ENCODE measurements at places on chromosomes 6 and 20. TPM values are rescaled to one million over a fixed set of nuclear protein-coding genes. Genes with fewer than 3 reads are reported as not detected.

Gene PLN
- 34.1 TPM for polyA plus RNA-seq

Gene DPPA5
- 0.39 TPM for polyA plus RNA-seq

Gene ACTL10
- polyA plus RNA-seq = 2.8 TPM

Gene CFAP61
- polyA plus RNA-seq = 0.23 TPM

Gene BHLHE23
- 0.37 TPM for polyA plus RNA-seq

Gene CLPSL2
- 0.09 TPM for polyA plus RNA-seq

Gene MUC22
- 0.02 TPM for polyA plus RNA-seq

Gene TOX2
- polyA plus RNA-seq = 75.8 TPM

Gene SLPI
- polyA plus RNA-seq = 663 TPM

- no peaks in the 10 kb centered on the region for H3K36me3 ChIP-seq
- no peak overlapping the region for H3K27ac ChIP-seq
- no peak for DNase-seq
Measured at GRCh38 chr6:145863988-145864616, 49.5 kb upstream of the FBXO30 start.

- no peak overlapping the region for H3K4me3 ChIP-seq
- no peaks in the 10 kb centered on the region for H3K27me3 ChIP-seq
- DNase-seq = no peak
- no peak overlapping the region for H3K27ac ChIP-seq
Measured at GRCh38 chr6:75098709-75099108, 107.1 kb downstream of the COL12A1 start.

DNA sequence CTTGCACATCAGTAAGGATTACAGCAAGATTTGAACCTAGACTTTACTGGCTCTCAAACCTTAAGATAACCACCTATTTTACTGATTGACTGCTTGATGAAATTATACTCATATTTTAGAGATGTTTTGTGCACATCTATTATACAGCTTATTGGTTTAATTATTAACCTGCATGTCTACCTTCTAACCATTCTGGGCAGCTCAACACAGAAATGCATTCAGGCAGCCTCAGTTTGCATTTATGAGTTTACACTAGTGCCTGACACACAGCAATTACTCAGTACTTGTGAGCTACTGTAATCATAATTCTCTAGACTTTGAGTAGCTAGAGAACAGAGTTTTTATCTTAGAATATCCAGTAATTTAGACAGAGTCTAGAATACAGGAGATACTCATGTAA lies 273.9 kb upstream of the THEMIS start:
- no peak overlapping the region for H3K27ac ChIP-seq
- H3K4me1 ChIP-seq = no peaks in the 10 kb centered on the region
- DNase-seq = no peak
- no peaks in the 10 kb centered on the region for H3K36me3 ChIP-seq

DNA sequence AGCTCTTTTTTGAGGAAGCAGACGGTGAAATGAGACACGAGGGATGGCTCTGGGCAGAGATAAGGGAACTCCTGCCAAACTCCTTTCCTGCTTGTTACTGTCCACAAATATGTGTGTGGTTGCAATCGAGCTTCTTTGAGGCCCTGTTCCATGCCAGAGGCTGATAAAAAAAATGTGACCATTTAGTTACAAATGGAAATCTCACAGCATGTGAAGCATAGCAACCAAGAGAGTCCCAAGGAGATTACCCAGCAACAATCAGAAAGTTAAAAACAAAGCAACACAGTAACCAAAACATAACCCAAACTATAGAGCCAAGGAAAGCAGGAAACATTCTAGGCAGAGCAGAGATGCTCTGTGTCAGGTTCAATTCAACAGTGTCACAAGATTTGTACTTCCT lies 35.4 kb upstream of the HMGN3 start:
- no peaks in the 10 kb centered on the region for H3K36me3 ChIP-seq
- no peaks in the 10 kb centered on the region for H3K27me3 ChIP-seq
- H3K4me3 ChIP-seq = no peak overlapping the region
- H3K4me1 ChIP-seq = no peaks in the 10 kb centered on the region
- H3K27ac ChIP-seq = no peak overlapping the region

DNA sequence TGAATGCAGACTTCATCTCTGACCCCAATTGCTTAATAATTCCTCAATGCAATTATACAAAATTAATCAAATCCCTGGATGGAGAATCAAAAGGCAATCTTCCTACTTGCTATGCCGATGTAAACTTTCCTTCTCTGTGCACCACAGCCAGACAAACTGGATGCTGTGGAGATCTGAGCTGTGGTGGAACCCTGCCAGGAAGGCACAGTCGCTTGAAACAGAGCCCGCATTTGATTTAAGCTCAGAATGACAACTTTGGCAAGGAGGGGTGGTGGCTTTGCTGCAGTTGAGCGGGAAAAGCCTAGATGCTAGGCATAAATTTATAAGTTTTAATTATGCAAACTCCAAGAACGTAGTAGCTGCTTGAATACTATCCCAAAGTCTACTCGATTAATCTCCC lies 190.8 kb downstream of the MTFR2 start:
- no peak overlapping the region for H3K4me3 ChIP-seq
- no peaks in the 10 kb centered on the region for H3K4me1 ChIP-seq
- no peak overlapping the region for H3K27ac ChIP-seq

DNA sequence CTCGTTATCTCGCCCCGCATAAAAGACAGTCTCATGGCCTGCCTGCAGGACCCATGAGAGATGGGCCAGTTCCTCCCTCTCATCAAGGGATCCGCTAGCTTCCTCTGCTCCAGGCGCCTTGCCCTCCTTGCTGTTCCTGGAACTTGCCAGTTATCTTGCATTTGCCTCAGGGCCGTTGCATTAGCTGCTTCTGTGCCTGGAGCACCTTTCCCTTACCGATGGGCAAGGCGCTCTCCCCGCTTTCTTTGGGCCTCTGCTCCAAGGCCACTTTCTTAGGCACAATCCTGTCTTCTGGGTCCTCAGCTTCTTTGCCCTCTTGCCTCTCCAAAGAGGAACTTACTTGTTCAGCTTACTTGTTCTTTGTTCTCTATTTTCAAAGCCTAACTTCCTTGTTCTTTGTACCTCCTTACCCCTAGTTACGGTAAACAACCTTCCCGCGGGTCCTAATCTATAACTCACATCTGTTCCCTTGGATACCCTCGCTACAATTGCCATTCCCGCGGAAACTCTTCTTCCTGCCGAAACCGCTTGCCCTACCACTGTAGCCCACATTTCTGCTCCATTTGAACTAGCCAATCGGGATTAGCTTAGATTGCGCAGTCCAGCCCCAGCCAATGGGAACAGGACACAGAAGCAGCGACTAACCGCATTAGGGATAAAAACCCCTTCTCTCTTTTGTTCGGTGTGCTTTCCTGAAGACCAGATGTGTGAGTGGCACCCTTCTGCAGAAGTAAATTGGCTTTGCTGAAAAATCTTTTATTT lies 887 bp upstream of the NSFL1C start:
- H3K27ac ChIP-seq = peak overlapping the region; percentile 38
- H3K4me3 ChIP-seq = peak overlapping the region; percentile 58
- peak; percentile 26 for DNase-seq
- peaks cover 25% of the 10 kb centered on the region for H3K4me1 ChIP-seq
- peaks cover 19% of the 10 kb centered on the region for H3K27me3 ChIP-seq
- H3K36me3 ChIP-seq = peaks cover 11% of the 10 kb centered on the region

All from thymus (tissue), 14 donors.